Common myeloid progenitor, CD34-positive (primary cell): ENCODE measurements at places on chromosomes 4 and X.

- DNase-seq, result no peak
These were observed 114.0 kb downstream of the BCOR start for GRCh38 chrX:39983715-39984114.

GRCh38 chr4:575281-576141 lies 584 bp downstream of the TMEM271 start:
- peak; percentile 80 for DNase-seq

- DNase-seq, result no peak
These were observed 2.8 kb downstream of the ACSL1 start for GRCh38 chr4:184823014-184823413.

GRCh38 chr4:32117693-32118092 lies 1397.5 kb downstream of the PCDH7 start:
- no peak for DNase-seq

GRCh38 chr4:32106767-32107166 lies 1386.6 kb downstream of the PCDH7 start:
- no peak for DNase-seq

DNA sequence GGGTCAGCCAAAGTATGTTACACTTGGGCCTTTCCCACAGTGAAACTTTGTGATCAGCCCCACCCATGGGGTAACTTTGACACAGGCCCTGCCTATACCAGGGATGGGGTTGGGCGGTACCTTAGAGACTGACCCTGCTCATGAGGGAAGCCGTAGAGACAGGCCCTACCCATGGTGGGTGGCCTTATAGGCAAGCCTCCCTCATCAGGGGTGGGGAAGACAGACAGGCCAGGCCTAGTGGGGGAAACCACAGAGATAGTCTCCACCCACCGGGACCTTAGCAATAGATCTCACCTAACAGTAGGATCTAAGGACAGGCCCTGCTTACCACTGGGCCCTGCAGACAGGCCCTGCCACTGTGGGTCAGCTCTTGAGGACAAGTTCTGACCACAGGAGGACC lies 6.8 kb downstream of the PLP2 start:
- DNase-seq, result no peak

- DNase-seq, result no peak
These were observed 158.6 kb downstream of the STPG2 start for GRCh38 chr4:97984545-97985131.

DNA sequence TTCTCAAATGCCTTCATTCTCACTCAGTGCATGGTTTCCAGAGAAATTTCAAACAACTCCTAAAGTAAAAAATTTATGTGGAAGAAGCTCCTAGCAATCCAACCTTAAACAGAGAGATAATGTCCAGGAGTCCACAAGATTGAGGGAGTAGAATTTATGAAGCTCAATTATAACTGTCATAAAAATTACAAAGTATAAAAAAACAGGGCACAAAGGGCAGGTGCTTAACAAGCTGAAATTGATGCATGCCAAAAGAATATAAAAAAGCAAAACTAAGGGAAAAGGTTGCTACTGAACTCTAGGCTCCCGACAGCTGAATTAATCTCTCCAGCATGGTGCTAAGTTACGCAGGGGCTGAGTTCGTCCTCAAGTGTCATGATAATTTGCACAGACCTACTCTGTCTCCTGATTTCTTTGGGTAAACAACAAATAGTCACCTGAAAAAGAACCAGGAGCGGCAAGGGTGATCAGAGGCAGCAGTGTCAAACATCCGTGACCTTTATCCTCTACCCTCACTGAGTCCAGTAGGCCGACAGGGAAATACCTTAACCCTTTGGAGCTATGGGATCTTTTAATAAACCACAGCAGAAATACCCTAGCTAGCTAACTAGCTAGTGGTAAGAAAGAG lies 47.2 kb upstream of the RELL1 start:
- DNase-seq, result no peak

GRCh38 chr4:125765941-125766340 lies 451.2 kb downstream of the FAT4 start:
- no peak for DNase-seq

GRCh38 chrX:22575161-22575845 lies 302.6 kb downstream of the CBLL2 start:
- DNase-seq, result no peak

GRCh38 chr4:25350561-25350960 lies 26.5 kb upstream of the ANAPC4 start:
- no peak for DNase-seq

- DNase-seq, result no peak
These were observed 157.2 kb downstream of the ATP10D start for GRCh38 chr4:47642191-47642830.

GRCh38 chr4:88297212-88297516 lies 12.8 kb upstream of the PPM1K start:
- DNase-seq, result no peak

DNA sequence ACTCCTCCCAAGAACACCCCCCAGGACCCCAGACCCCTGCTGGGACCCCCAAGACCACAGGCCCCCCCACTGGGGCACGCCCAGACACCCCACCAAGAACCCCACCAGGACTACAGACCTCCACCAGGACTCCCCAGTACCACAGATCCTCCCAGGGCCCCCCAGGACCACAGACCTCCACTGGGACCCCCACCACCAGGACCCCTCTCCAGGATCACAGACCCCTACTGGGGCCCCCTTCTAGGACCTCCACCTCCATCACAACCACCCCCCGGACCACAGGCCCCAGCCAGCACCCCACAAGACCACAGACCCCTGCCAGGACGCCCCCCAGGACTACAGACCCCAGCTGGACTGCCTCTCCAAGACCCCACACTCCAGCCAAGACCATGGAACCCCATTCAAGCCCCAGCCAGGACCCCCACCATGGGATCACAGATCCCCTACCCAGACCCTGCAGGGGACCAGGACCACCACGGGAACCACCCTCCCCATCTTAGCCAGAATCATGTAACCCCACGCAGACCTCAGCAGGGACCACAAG lies 855 bp upstream of the DHRSX start:
- DNase-seq, result no peak

DNA sequence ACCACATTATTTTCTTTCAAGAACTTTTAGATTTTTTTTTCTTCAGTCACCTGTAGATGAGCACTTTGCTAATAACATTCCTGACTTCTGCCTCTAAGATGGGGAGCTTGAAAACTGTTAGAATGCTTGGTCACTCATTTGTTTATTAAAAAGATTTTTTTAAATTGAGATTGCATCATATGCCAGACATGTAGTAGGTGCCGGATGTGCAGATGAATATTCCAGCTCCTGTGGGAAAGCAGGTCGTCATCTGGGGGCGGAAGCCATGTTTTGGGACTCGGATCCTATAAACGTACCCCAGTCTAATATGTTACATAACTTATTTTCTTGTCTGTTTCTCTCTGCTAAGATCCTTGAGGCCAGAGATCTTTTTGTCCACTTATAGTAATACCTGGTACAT lies 236.8 kb downstream of the ARHGAP10 start:
- DNase-seq, result no peak

DNA sequence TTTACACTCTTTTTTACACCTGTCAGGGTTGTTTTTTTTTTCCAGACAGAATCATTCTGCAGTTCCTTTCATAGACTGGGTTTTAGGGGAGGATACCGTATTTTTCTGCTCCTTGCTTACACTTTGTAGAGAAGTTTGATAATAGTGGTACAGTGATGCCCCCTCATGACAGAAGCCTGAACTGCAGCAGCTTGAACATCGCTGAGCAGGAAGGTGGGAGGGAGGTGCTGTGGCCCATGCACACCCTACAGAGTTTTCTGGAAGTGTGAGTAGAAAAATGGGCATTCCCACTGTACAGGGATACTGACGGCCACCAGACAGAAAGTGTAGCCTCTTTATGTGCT lies 54.5 kb downstream of the RAB40A start:
- DNase-seq, result peak; percentile 85

DNA sequence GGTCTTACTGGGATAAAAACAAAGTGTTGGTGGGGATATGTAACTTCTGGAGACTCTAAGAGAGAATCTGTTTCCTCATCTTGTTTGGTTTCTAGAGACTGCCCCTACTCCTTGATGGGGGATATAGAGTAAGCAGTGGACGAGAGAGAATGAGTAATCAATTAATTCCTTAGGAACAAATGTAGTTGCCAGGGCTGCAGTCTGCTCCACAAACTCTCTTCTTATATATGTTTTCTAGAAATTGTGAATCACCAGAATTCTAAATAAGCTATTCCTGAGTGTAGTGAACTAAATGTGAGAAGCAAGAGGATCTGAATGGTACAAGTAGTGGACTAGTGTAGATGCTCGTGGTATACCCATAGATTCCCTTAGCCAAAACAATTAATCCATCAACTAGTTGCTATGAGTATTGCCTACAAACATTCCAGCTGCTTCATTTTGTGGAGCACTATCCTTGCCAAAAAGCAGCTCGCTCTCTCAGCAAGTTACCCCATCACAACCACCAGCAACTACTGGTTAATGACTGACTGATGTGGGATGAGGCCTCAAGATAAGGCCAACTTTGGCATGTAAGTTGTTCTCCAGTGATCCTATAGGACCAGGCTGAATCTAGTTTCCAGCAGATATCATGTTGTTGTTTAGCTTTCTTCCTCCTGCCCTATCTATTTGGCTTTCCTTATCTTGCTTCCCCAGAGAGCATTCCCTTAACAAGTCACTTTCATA lies 273.0 kb downstream of the SLC7A11 start:
- no peak for DNase-seq

DNA sequence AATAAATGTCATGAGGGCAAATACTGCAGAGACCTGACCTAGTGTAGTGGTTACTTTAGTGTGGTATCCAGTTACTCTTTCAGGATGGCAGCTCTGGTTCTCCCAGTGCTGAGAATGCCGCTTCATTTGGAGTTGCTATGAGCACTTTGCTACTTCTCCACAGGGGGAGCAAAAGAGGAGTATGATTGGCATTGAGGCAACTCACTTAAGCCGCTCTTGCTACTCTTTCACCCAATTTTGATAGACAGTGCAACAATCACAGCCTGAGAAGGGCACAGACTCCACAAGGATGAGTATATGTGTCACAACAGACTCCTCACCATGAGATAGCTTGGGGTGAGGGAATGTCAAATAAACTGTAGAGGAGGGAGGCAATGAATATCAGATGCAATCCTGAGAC lies 81.2 kb downstream of the NPY1R start:
- DNase-seq, result no peak

- DNase-seq, result no peak
These were observed 14.1 kb downstream of the GRK4 start for GRCh38 chr4:2977211-2978088.

DNA sequence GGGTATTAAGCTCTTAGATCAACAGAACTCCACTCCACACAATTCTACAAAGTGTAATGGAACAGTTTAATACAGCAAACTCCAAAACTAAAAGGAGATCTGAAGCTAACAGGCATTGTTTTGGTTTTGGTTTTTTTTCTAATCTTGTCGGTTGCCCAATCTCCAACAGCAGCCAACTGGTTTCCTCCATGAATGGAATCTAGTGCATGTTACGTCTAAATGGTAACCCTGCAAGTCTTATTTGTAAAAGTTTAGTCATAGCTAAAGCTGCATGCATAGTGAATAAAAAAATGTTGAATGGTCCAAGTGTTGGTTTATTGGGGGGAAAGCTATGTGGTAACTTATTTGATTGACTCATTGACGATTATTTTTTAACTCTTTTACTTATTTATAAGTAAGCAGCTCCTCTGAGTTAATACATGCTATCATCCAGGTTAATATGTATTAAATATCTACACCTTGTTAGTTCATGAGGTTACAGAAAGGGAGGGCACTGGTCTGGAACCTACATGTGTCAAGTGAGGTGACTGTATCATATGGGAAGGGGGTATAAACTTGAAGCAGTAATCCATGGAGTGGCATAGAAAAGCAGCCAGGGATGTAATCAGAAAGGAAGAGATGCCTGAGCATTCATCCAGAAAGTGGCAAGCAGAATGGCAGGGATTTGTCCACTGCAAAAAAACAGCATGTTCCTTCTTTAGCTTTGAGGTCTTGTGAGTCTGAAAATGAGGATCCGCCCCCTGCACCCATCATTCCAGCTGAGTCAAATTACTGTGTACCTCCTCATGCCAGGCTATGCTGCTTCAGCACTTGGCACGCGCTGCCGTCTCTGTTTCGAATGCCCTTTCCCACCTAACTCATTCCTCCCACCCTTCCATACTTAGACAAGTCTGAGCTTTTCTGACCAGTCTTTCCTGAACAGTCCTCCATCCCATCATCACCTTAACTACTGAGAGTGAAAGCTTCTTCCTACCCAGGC lies 81.7 kb downstream of the PDGFC start:
- peak; percentile 37 for DNase-seq

- DNase-seq, result no peak
These were observed 4.1 kb downstream of the CBLL2 start for GRCh38 chrX:22276781-22277180.

DNA sequence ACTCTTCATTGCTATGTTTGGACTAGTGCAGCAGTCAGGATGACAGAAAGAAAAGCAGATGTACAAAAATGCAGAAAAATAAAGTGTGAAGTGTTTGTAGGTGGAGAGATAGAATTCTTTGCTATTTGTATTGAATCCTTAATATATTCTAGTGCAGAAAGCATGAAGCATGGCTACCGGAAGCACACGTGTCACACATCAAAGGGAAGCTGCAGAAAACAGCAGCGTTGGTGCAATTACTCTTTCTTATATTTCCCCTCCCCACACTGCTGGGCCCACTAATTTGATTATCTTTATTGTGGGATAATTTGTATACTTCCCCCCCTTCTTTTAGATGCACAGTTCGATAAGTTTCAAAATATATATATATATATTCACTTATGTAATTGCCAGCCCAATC lies 35.9 kb upstream of the TAPT1 start:
- no peak for DNase-seq

- DNase-seq, result no peak
These were observed 38.9 kb downstream of the IGFBP7 start for GRCh38 chr4:57071326-57071725.

DNA sequence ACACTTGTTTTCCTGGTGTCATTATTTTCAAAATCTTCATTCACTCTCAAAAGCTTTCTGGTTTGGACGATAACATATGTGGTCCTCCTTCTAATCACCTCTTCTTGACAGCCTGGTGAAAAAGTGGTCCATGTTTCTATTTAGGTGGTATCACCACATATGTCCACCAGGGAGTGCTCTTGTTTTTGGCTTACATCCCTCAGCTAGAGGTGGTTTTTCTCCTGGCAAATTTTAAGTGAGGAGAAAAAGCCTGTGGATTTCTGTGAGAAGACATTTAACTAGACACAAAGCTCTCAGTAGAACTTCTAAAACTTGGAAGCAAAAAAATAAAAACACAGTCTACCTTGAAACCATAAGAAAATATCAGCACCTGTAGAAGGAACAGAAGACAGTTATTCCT lies 58.0 kb upstream of the FRMPD4 start:
- peak; percentile 0 for DNase-seq

GRCh38 chr4:138401334-138401733 lies 159.2 kb upstream of the SLC7A11 start:
- DNase-seq, result no peak

- DNase-seq, result no peak
These were observed 45.3 kb downstream of the FAT4 start for GRCh38 chr4:125359960-125360634.

- peak; percentile 57 for DNase-seq
These were observed 126.4 kb upstream of the GATB start for GRCh38 chr4:151887031-151887815.

DNA sequence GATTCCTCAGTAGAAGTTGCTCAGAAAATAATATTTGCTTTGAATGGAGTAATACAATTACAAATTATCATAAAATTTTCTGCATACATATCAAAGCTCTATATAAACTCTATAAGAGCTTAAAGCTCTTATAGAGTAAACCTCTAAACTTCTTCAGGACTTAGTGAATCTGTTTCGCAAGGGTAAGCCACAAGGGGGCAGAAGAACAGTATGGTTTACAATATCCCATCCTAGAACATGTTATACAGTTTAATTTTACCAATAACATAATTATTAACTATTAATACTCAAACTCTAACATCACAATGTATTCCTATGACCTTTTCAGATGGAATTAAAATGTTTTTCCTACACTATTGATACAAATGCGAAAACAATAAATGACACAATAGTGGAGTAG lies 33.8 kb upstream of the SPANXN1 start:
- DNase-seq, result no peak
